IPS-NIHi11 (cell line): ENCODE measurements at places on chromosomes 1 and 21.
A peak's percentile ranks its signal among the peaks of the same experiment; 100 is the strongest.

GRCh38 chr1:31760471-31761470 is 3.4 kb downstream of the ADGRB2 start:
- DNase-seq = peak; percentile 85

GRCh38 chr1:51215169-51215568 is 20.9 kb upstream of the RNF11 start:
- DNase-seq = no peak

GRCh38 chr1:243748706-243749283 is 101.2 kb downstream of the AKT3 start:
- DNase-seq = peak; percentile 56

GRCh38 chr1:66283622-66284041 is 250.3 kb upstream of the SGIP1 start:
- DNase-seq = no peak

GRCh38 chr1:53344921-53345838 is 17.3 kb upstream of the LRP8 start:
- no peak for DNase-seq

GRCh38 chr1:215529111-215529510 is 38.0 kb upstream of the KCTD3 start:
- no peak for DNase-seq

DNA sequence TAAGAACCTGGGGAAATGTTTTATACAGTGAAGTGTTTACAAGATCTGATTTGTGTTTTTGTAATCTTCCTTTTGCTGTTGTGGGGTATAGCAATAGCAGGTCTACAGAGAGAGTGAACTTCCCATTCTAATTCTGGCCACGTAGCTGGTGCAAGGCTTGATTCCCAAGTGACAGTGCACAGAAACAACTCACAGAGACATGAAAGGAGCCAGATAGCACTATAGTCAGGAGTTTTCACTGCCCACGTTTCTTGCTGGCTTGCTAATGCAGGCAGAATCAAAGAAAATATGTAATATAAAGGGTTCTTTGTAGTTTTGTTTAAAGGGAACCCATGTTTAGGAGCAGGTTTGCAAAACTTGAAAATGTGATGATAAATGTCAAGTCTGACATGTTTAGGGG is 170.9 kb upstream of the IVNS1ABP start:
- DNase-seq = no peak

DNA sequence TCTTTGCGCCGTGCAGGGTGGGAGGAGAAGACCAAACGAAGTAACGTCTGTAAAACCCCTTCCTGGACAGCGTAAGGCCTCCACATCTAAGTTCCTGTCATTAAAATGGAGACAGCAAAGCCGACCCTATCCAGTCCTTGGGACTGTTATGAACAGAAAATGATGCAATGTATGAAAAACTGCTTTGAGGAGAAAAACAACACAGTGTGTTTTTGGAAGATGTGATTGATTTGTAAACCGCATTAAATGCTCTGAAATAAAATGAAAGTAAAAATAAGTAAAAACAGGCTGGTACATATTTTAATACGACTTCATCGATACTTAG is 827 bp upstream of the URB1 start:
- DNase-seq = no peak

- no peak for DNase-seq
These were observed 69.4 kb downstream of the DEGS1 start for GRCh38 chr1:224252479-224252878.

GRCh38 chr1:115815694-115816093 is 25.2 kb downstream of the NHLH2 start:
- DNase-seq = no peak

DNA sequence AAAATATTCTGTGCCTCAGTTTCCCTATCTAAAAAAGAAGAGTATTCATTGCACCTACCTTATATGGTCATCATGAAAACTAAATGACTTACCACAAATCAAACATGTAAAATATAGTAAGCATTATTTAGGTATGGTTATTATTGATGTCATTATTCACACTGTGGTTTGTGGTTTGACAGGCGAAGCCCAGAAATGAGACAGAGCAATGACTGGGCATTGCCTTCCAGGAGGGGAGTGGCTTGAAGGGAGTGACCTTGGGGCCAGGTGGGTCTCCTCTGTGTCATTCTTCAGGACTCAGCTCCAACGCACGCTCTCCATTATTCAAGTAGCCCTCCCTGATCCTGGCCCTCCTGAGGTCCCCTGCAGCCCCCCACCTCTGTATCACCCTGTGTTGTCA is 133.7 kb downstream of the DMRTA2 start:
- no peak for DNase-seq

DNA sequence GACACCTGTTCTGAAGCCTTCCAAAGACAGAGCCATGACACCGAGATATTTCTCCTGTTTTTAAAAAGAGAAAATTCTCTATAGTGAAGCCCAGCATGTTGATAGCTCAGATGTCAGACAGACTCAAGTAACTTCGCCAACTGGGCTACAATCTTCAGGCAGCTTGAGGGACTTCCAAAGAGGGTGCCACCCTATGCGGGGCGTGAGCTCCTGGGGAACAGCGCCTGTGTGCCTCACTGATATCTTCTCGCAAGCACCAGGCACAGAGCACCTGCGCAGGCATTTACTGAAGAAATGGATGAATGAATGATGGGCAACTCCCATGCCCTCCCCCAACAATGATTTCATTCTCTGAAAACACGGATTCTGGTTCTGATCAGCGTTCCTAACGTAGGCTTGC is 17.6 kb downstream of the RIPK4 start:
- DNase-seq = no peak

DNA sequence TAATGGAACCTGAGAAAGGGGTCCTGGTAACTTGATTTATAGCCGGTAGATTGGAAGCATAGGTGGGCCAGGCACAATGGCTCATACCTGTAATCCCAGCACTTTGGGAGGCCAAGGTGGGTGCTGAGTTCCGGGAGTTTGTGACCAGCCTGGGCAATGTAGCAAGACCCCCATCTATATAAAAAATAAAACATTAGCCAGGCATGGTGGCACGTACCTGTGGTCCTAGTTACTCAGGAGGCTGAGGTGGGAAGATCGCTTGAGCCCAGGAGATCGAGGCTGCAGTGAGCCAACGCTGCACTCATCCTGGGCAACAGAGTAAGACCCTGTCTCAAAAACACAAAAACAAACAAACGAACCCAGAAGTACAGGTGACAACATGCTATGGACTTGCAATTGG is 76.5 kb downstream of the ZNF281 start:
- no peak for DNase-seq

DNA sequence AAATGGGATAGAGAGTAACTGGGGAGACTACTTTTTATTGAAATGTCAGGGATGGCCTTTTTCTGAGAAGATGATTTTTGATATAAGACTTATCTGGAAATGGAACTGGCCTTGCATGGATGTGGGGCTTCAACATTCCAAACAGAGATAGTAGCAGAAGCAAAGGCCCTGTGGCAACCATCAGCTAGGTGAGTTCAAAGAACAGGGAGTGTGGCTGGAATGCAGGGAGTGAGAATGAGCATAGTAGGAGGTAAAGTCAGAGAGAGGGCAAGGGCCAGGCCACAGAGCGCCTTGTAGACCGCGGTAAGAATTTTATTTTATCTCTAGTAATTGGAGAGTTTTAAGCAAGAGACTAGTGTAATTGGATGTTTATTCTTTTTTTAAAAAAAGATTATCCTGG is 227.0 kb upstream of the B3GALT2 start:
- DNase-seq = no peak
